ENCODE measurements at places on chromosomes 5 and 9.

- no peaks in the 10 kb centered on the region for H3K4me1 ChIP-seq
- DNase-seq: no peak
- peaks cover 84% of the 10 kb centered on the region for H3K36me3 ChIP-seq
- H3K4me3 ChIP-seq: no peak overlapping the region
- H3K27me3 ChIP-seq: no peaks in the 10 kb centered on the region
Measured at GRCh38 chr9:131618071-131618479, 72.8 kb downstream of the PRRT1B start.

- DNase-seq: no peak
- no peaks in the 10 kb centered on the region for H3K36me3 ChIP-seq
- no peaks in the 10 kb centered on the region for H3K27me3 ChIP-seq
- peaks cover 28% of the 10 kb centered on the region for H3K4me1 ChIP-seq
- H3K27ac ChIP-seq: no peak overlapping the region
Measured at GRCh38 chr5:150780816-150781221, 2.3 kb downstream of the SMIM3 start.

DNA sequence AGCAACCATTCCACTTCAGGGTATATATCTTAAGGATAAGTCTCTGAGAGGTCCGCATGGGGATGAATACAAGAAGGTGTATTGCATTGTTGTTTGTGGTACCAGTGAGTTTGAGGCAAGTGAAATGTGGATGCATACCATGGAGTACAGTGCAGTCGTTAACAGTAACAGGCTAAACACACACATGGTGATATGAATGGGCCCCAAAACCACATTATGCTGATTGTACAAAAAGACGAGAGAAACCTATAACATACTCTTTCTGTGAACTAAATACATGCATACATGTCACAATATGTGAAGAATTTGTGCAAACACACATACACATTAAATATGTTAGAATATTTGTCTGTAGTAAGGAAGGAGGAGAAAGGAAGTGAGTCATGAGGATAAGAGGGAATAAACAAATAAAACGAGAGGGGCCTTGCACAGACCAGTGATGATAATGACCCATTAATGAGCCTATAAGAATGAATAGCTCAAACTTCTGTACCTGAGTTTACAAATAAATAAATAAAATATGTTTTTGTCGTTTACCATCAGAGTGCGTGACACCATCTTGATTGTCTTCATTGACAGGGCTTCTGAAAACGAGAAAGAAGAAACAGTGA, 66.5 kb upstream of the RICTOR start:
- no peak for DNase-seq
- H3K36me3 ChIP-seq: peaks cover 67% of the 10 kb centered on the region
- H3K4me1 ChIP-seq: peaks cover 6% of the 10 kb centered on the region
- H3K4me3 ChIP-seq: no peak overlapping the region
- no peak overlapping the region for H3K27ac ChIP-seq

- H3K27me3 ChIP-seq: no peaks in the 10 kb centered on the region
- DNase-seq: no peak
- H3K4me3 ChIP-seq: no peak overlapping the region
- no peaks in the 10 kb centered on the region for H3K36me3 ChIP-seq
- H3K4me1 ChIP-seq: no peaks in the 10 kb centered on the region
Measured at GRCh38 chr5:133029416-133029815, 3.1 kb upstream of the ZCCHC10 start.

DNA sequence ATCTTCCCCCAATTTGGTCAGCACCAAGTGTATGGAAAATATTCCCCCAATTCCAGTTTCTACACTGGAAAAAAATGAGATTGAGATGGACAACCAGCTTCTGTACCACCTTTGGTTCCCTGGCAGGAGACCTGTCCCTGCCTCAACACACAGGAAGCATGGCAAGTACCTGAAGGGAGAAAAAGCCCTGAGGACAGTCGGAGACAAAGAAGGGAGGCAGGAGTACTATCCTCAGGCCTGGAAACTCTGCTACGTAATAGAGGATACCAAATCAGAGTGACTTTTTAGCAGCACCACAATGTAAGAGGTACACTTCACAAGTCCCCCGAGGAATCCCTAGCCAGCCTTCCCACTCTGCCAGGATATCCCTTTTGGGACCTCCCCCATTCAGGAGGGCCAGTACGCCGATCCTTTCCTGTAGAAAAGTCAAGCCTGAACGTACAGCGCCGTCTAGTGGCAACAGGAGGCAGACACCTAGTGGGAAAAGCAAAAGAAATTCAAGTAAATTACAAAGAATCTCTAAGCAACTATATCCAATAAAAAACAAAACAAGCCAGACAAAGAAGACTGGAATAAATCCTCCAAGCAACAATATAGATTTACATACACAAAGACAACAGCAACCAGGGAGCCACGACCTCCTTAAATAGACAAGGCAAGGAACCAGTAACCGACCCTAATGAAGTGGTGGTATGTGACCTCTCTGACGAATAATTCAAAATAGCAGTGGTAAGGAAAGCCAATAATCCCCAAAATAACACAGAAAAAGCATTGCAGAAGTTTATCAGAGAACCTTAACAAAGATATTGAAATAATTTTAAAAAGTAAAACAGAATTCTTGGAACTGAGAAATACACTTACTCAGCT, 63.3 kb upstream of the SLCO6A1 start:
- no peaks in the 10 kb centered on the region for H3K27me3 ChIP-seq
- no peak overlapping the region for H3K27ac ChIP-seq
- no peaks in the 10 kb centered on the region for H3K4me1 ChIP-seq
- no peak overlapping the region for H3K4me3 ChIP-seq
- H3K36me3 ChIP-seq: no peaks in the 10 kb centered on the region

Data from effector memory CD4-positive, alpha-beta T cell (primary cell).